ENCODE measurements at places on chromosomes 6 and 20.

GRCh38 chr6:19812512-19813119, 24.6 kb upstream of the ID4 start:
- peak; percentile 89 for ATAC-seq

- ATAC-seq, result no peak
Observed at GRCh38 chr6:165611294-165611693, 51.7 kb downstream of the PDE10A start.

- no peak for ATAC-seq
Observed at GRCh38 chr20:61957961-61958715, 107.5 kb downstream of the TAF4 start.

- no peak for ATAC-seq
Observed at GRCh38 chr6:41696788-41697187, 38.6 kb downstream of the TFEB start.

- ATAC-seq, result peak; percentile 74
Observed at GRCh38 chr20:8757146-8757545, 311.7 kb upstream of the PLCB4 start.

DNA sequence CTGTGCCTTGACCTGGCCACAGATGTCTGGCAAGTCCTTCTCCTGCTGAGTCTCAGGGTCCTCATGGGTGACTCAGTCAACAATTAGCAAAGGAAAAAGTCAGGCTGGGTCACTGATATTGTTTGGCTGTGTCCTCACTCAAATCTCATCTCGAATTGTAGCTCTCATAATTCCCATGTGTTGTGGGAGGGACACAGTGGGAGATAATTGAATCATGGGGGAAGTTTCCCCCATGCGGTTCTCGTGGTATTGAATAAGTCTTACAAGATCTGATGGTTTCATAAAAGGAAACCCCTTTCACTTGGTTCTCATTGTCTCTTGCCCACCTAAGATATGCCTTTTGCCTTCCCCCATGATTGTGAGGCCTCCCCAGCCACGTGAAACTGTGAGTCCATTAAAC, 45.7 kb downstream of the PREX1 start:
- no peak for ATAC-seq

DNA sequence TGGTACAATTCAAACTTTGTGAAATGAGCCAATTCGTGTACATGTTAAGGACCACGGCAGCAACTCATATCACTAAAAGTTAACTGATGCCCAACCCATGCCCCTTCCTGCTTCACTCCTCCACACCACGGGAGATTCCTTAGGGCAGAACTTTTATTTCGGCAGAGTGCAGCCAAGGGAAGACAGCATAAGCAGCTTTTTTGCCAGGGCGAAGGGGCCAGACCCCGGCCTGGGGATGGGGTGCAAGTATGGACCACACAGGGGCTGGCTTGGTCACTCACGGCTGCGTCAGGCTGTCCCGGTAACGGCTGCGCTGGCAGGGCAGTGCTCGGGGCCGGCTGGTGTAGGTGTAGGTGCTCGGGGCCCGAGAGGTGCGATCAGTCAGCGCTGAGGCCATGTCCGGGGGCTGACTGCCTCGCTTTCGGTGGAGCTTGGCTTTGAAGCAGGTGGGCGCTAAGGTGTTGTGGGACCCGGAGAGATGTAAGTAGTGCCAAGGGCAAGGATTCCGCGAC, 792 bp downstream of the RSPH3 start:
- peak; percentile 60 for ATAC-seq

GRCh38 chr6:22907085-22907484, 337.7 kb downstream of the HDGFL1 start:
- no peak for ATAC-seq

DNA sequence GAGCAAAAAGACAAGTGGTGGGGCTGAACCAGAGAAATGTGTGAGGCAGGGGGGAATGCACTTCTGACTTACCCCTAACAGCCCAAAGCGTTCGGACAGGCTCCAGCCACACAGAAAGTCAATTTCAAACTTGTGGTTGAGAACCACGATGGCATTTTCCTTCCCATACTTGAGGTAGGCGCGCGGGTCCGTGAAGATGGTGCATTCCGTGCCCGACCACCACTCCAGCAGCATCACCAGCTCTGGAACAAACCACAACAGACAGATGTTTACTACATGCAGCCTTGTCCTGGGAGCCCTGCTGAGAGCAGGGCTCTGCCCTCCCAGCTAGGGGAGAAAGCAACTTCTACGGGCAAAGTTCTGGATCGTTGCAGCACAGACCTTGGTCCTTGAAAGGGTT, 107.7 kb downstream of the AGPAT4 start:
- no peak for ATAC-seq

DNA sequence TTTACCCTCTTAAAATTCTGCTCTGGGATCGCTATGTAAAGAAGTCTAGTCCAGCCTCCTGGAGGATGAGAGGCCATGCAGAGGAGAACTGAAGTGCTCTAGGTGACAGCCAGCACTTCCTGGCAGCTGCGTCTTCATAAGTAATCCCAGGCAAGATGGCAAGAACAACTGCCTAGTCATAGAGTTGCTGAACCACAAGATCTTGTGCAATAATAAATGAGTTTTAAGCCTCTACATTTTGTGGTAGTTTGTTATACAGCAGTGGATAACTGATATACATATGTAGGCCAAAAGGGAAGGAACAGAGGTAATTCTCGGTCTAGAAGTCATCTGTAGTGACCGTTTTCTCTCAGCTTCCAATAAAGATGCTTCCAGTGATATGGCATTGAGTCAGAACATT, 103.8 kb upstream of the FLRT3 start:
- ATAC-seq, result no peak

GRCh38 chr6:153411070-153411648, 280.1 kb upstream of the RGS17 start:
- no peak for ATAC-seq

- ATAC-seq, result no peak
Observed at GRCh38 chr20:60782959-60783625, 469.0 kb upstream of the CDH4 start.

- ATAC-seq, result no peak
Observed at GRCh38 chr6:45398075-45398813, 20.5 kb upstream of the SUPT3H start.

GRCh38 chr6:41518118-41518517, 28.1 kb upstream of the FOXP4 start:
- no peak for ATAC-seq

- ATAC-seq, result no peak
Observed at GRCh38 chr20:48015943-48016723, 230.9 kb upstream of the SULF2 start.

DNA sequence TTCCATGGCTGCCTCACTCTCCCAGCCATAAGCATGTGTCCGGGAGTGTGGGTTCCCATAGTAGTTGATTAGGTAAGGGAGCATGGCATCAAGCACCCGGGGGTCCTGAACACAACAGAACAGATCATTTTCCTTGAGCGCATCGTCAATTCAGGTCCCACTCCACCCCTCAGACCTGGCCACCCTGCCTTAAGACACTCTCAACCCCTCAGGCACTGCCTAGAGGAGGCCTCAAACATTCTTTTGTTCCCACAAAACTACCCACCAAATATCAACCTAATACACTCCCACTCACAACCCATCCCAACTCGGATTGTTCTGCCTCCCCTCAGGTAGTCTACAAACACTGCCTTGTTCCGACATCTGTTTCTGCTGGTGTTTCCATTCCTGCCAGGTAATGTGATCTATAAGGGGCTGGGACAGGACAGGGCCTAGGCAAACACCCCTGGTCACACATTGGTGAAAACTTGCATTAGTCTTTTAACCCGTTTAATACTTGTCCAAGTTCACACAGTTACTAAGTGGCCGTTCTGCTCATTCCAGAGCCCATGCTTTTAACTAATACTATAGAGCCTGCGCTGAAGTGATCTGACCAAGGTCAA, 1.4 kb downstream of the NFS1 start:
- ATAC-seq, result no peak

GRCh38 chr6:105810105-105810921, 275.8 kb upstream of the PRDM1 start:
- ATAC-seq, result peak; percentile 94

- ATAC-seq, result peak; percentile 3
Observed at GRCh38 chr6:138772596-138773176, 883 bp upstream of the CCDC28A start.

- no peak for ATAC-seq
Observed at GRCh38 chr6:37371154-37372083, 17.6 kb downstream of the RNF8 start.

DNA sequence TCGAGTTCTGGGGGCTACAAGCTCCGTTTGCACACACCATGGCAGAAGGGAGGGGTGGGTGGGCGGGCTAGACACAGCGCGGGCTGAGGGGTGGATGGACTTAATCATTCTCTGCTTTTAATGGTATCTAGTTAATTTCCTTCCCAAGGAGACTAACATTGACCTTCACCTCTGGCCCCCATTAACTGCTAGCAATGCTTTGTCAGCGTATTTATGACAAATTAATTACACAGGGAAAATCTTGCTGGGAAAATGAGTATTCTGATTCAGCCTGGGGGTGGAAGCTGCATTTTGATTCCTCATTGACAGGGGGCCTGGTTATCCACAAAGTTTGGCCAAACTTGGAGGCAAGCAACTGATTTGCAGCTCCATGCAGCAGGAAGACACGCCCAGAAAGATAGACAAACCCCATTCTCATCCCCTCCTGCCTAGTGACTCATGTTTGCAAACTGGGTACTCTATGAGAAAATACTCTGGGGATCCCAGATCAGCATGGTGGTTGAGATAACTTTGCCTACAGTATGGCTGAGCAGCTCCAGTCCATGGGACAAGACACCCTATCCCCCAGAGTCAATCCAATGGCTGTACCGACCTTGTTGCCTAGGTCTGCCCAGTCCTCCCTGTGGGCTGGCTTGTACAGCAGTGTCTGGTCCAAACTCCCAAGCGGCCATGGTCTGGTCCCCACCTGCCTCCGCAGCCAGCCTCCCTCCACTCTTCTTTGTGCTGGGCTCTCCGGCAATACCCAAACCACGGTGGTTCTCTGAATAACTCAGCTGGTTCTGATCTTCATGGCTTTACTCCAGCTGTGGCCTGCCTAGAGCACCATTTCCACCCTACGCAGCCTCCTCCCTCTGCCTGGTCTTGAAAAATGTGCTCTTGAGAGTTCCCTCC, 19.7 kb downstream of the ZBP1 start:
- no peak for ATAC-seq

- no peak for ATAC-seq
Observed at GRCh38 chr6:106442395-106442794, 81.9 kb downstream of the CRYBG1 start.

DNA sequence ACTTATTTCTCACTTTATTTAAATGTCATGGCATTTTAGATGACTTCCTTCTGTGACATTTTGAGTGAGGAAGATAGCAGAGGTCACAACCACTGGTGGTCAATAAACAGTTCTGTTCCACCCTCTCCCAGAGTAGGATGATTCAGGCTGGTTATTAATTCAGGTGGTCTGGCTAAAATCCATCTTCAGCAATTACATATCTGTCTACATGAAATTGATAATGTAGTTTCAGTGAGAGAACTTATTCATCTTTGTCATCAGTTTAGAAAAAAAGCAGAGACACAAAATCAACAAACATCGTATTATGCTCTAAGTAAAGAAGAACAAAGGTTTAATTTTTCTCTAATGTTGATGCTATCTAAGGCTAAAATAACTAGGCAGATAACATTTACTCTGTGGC, 525.5 kb downstream of the TENT5A start:
- ATAC-seq, result no peak

- no peak for ATAC-seq
Observed at GRCh38 chr6:150590446-150590845, 9.2 kb upstream of the PLEKHG1 start.

DNA sequence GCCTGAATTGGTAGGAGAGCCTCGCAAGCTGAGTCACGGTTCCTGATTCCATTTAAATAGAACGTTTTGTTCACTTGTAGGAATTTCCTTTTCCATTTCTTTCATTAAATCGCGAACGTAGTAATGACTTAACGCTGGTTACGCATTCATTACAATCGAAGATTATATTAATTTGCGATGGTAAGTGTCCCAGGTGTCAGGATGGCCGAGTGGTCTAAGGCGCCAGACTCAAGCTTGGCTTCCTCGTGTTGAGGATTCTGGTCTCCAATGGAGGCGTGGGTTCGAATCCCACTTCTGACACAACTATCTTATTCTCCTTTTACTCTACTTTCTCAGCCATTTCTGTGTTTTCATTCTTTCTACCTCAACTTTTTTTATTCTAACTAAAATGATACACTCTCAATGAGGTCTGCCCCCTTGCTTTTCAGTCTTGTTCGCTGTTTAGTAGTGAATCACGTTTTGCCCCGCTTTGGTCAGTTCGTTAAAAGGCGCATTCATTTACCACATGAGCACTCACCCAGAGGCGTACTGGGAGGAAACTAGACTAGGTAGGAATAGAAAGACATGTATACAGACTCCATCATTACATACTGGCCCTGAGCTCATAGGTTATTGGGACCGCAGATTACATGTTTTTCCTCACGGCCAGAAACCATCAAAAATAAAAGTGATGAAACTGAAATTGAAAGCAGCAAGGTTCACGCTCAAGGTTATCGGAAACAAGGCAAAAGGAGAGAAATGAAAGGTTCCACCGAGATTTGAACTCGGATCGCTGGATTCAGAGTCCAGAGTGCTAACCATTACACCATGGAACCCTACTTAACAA, 17.3 kb upstream of the TRIM27 start:
- peak; percentile 80 for ATAC-seq

DNA sequence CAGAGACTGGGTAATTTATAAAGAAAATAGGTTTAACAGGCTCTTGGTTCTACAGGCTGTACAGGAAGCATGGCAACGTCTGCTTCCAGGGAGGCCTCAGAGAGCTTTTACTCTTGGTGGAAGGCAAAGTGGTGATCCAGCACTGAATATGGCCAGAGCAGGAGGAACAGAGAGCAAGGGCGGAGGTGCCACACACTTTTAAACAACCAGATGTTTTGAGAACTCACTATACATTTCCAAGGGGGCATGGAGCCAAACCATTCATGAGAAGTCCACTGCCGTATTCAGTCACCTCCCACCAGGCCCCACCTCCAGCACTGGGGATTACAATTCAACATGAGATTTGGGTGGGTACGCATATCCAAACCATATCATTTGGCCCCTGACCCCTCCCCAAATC, 18.7 kb downstream of the SAMD5 start:
- ATAC-seq, result no peak

GRCh38 chr6:145789443-145789842, 25.2 kb downstream of the FBXO30 start:
- no peak for ATAC-seq

DNA sequence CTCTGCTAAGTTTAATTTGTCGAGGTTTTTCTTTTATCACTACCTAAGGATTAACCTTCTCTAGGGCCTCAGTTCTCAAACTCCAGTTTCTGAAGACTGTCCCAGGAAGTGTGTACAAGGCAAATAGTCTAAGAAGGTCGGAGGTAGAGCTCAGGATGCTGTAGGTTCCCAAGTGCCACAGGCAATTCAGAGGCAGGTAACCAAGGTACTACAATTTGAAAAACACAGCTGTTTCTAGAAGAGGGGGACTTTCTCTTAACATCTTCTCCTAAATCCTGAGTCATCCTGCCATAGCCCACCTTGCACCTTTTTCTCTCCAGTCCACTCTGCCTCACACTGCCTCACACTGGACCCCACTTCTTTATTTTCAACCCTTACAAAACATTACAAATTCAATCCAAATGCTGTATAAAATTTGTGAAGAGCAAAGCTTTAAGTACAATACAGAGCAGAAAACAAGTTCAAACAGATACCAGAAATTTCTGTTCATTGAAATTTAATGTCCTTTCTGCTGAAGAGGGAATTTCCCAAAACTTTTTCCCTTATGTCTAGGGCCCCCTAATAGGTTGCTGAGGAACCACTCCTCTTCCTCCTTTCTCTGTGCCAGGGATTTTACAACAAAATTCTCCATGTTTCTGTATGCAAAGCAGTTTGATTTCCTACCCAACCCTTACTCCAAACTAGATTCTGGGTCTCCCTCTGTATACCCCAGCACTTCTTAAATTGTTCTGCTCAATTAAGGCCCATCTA, 43.0 kb downstream of the FRK start:
- no peak for ATAC-seq

GRCh38 chr6:143611580-143611979, 66.2 kb upstream of the PHACTR2 start:
- ATAC-seq, result no peak

All from SK-N-SH treated with all-trans-retinoic acid at 6 μM for 48 hours (cell line).